Cerebellar cortex (tissue), 1 donor: ENCODE measurements at places on chromosomes 1 and 21.
A peak's percentile ranks its signal among the peaks of the same experiment; 100 is the strongest.

DNA sequence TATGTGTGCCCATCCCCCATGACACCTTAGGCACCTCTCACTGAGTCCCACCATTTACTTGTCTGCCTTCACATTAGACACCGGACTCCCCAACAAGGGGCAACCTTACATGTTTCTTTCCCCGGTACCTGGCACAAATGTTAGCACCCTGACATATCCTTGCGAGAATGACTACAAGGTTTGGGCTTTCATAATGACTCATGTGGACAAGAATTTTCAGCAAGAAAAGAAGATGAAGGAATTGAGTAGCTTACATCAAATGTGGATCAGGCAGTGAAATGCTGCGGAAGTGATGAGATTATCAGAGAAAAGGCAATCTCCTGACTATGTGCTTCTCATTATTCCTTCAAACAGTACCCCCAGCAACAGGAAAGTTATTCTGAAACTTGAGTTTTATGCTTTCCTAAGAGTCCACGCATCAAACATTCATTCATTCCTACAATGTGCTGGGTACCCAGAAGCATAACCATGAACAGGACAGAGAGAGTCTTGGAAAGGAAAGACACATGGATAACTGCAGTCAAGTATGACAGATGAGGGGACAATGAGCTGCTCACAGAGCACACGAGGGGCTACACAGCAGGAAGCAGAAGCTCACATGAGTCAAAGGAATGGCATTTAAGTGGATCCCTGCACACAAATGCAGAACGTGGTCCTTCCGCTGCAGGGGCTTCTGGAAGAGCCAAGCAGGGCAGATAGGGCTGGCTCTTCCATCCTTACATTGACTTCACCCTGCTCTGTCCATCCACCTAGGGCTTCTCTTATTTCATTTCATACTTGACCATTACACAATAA, 112.1 kb downstream of the PCNX2 start:
- no peak for DNase-seq

- DNase-seq, result no peak
Measured at GRCh38 chr1:166064313-166064926, 102.4 kb downstream of the FAM78B start.

DNA sequence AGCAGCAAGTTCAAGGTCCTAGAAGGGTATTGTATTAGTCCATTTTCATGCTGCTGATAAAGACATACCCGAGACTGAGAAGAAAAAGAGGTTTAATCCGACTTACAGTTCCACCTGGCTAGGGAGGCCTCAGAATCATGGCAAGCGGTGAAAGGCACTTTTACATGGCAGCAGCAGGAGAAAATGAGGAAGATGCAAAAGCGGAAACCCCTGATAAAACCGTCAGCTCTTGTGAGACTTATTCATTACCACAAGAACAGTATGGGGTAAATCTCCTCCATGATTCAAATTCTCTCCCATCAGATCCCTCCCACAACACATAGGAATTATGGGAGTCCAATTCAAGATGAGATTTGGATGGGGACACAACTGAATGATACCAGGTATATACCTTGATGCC, 409.5 kb downstream of the NTNG1 start:
- no peak for DNase-seq

DNA sequence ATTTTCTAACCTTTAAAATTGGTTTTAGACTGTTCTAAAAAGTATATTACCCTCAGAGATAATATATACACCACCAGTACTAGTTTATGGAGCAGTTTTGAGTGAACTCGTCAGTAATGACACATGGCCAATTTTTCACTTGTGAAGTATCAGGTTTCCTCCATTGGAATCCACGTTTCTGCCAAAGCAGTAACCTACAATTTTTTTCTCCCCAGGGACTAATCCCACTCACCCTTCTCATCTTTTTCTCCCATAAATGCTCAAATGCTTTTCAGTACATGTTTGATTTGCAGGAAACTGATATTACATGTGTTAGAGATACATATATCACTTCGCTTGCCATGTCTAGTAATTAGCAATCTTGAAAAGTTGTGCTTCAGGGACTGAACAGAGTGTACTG, 94.1 kb downstream of the COL24A1 start:
- DNase-seq, result no peak

GRCh38 chr1:30477588-30477987, 245.8 kb downstream of the MATN1 start:
- DNase-seq, result no peak

- peak; percentile 61 for DNase-seq
Measured at GRCh38 chr1:237108297-237109040, 66.5 kb downstream of the RYR2 start.

DNA sequence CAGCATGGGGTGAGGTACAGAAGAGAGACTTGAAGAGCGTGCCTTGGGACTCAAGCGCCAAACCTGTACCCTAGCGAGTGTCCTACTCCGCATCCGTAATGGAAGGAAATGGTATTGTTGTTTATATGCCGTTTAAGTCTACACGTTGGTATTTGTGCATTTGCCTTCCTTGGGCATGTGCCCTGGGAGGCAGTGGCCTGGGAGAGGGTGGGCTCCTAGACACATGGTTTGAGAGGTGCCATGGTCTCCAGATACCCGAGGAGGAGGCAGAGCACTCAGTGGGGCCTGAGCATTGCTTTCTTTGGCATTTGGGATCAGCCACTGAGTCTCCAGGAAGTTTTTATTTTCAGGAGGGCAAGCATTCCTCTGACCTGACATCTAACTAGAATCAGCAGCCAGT, 6.5 kb downstream of the ZNF672 start:
- no peak for DNase-seq

DNA sequence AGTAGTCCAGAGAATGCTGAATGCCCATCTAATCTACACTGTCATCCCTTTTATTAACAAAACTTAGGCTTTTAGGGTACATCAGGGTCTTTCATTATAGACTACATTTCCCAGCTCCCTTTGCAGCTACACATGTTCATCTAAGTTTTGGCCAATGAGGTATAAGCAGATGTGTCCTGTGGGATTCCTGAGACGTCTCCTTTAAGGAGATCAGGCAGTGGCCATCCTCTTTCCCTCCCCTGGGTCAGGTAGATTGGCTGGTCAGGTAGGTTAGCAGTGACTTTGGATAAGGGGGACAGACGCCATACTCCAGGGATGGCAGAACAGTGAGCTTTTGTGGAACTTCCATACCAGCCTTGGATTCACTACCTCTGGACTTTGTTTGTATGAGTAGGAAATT, 188.3 kb downstream of the FGGY start:
- DNase-seq, result no peak

- DNase-seq, result no peak
Measured at GRCh38 chr1:221331273-221332183, 410.4 kb downstream of the DUSP10 start.

- no peak for DNase-seq
Measured at GRCh38 chr1:245272676-245273075, 117.9 kb downstream of the KIF26B start.

DNA sequence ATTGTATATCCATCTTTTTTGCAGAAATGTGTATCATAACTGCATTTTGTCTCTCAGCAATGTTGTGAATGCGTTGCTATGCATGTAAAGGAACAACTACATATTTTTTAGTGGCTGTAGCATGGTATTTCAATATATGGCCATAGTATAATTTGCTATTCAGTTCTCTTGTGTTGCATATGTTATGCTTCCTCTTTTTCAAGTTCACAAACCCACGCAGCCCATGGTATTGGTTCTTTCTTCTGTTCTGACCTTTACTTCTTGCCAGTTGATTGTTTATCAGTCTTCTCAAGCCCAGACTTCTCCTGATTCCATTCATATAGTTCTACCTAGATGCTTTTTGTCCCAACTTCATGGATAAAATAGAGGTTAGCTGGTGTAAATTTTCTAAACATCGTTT, 6.1 kb downstream of the SLC22A15 start:
- DNase-seq, result no peak

GRCh38 chr1:161763522-161764098, 2.5 kb upstream of the ATF6 start:
- peak; percentile 35 for DNase-seq

- DNase-seq, result peak; percentile 59
Measured at GRCh38 chr1:235866205-235866912, at the start of gene LYST. Gene LYST (minus strand): TSS chr1:235866906. CDS start chr1:235830417, 36,489 bp downstream.

DNA sequence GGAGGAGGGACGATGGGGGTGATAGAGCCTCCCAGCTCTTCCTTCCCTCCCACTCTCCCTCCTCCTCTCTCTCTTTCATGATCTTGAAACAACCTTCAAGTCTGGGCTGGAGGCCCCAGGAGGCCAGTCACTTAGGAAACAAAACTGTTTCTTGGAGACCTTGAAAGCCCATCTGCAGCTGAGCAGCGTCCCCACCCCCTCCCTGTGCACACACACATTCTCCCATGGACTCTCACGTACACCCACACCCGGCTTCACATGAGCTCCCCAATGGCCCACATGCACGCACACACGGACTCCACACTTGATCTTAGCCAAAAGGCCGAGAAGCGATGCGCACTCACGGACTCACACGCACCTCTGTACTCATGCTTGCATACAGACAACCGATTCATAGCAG, 3.2 kb upstream of the ATP1A2 start:
- no peak for DNase-seq

GRCh38 chr1:113665071-113665470, 94.2 kb downstream of the PHTF1 start:
- DNase-seq, result no peak
